ENCODE measurements at places on chromosomes 12 and 14.

- no peak for DNase-seq
Measured at GRCh38 chr12:132264086-132265010, 65.0 kb downstream of the GALNT9 start.

DNA sequence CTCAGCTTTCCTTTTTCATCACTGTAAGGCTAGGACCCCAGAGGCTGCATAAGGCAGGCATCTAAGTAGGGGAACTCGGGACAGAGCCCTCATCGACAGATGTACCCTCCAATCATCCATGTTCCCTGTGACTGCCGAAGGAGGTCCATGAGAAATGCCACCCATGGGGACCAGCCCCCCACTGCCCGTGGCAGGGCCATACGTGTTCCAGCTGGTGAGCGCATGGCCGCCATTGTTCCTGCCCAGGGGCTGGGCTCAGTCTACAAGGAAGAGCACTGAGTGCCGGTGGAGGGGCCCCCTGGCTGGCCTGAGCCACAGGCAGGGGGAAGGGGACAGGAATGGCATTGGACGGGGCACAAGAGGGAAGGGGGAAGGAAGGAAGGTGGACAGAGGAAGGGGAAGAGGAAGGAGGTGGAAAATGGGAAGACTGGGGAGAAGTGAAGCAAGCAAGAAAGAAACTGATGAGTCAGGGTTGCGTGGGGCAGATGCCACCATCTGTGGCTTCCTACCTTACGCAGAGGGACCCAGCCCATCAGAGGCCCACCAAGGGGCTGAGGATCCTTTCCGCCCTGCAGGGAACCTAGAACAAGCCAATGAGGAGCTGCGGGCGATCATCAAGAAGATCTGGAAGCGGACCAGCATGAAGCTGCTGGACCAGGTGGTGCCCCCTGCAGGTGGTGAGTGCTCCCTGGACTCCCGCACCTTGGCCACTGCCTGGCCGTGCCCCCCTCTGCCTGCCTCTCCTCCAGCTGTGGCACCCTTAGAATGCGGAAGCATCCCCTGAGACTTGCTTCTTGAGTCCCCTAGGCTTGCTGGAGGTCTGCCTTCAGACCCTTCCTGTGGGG lies 120.6 kb upstream of the FKBP4 start:
- no peak for DNase-seq

DNA sequence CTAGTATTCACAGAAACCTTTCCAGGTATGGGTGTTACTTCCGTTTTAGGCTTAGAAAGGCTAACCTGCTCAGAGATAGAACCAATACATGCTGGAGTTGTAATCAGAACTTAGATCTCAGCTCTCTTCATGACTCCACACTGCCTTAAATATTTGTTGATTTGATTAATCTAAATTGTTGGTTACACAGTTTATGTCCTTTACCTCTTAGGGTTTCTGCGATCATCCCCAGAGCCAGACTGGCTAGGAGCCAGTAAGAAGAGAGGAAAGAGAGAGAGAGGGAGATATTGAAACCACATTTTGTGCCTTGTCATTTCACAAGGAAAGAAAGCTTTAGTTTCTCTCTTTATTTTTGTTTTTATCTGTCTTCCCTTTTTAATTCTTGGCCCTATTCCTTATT lies 16.8 kb upstream of the MGP start:
- DNase-seq: no peak

- peak; percentile 30 for DNase-seq
Measured at GRCh38 chr12:105369014-105369413, 38.5 kb downstream of the C12orf75 start.

DNA sequence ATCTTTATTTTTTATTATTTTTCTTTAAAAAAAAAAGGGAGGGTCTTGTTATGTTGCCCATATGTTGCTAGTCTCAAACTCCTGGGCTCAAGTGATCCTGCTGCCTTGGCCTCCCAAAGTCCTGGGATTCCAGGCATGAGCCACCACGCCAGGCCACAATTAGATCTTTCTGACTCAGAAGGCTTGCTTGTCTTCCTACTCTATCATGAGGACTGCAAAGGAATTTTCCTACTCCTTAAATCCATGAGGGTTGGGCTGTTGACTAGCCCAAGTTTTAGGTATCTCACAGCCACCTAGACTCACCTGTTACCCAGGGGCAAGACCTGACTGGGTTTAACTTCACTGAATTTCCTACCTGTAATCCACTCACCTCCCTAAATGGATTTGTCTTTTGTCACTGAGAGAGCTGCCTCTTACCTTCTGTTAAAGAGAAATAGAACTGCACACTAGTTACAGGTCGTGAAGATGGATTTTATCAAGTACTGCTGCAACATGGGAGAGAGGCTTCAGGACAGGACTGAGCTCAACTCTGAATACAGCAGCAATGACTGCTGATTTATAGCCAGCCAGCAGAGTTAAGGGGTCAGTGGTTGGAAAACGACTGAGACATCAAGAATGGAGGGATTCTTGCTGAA lies 72.3 kb downstream of the B4GALNT3 start:
- DNase-seq: no peak

DNA sequence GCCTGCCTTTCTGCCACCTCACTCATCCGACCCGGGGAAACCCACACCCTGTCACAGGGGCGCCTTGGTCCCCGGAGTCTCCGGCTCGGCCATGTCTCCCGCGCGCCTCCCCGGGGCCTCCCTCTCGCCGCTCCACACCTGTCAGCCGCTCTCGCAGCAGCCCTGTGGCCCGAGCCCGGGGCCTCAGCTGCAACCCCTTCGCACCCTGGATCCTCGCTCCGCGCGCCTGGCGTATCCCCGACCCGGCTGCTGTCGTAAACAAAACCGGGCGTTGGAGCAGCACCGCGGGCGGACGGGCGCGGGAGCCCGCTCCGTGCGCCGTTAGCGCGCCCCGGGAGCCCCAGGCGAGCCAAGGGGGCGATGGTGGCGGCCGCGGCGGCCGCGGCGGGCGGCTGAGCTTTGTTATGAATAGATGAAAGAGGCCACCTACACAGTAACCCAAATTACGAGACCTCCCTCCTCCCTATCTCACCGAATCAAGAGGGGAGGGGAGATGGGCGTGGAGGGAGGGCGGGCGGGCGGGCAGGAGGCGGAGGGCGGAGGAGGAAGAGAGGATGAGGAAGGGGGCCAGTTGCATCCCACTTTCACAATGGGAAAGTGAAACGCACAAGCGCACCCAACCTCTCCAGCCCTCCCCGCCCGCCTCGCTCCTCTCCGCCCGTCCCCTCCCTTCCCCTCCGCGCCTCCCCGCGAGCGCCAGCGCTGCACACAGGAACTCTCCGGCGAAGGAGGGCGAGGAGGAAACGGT lies at the start of gene PLXNC1:
PLXNC1 (plus strand) TSS at position 587 of the 748 bp plus-strand sequence. CDS start 395 bp downstream, outside the sequence.
- peak; percentile 85 for DNase-seq

DNA sequence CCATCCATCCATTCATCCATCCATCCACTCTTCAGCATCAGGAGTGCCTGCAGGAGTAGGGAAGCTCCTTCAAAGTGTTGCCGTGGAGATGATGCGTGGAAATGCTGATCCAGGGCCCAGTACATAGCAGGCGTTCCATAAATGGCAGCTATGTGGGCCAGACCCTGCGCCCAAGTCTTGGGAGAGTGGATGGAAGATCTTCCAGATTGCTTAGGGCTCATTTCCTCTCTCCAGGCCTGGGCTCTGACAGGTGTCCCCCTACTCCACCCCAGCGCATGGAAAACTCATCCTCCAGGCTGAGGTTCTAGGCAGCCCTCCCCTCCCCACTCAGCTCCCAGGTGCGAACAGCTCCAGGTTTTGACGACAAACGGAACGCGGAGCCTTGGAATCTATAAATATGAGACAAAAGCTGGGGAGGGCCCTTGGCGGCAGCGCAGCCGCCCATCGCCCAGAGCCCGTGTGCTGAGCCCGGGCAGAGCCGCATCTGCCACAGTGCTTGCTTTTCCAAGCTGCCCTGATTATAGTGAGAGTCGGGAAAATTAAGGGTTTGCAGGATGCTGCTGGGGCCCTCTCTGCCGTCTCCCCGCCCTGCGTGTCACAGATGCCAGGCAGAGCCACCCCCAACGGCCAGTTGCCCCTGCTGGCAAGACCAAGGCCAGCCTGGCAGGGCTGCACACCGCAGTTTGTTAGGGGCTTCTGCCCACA lies 1.6 kb downstream of the BEGAIN start:
- no peak for DNase-seq

- no peak for DNase-seq
Measured at GRCh38 chr12:52542157-52542556, 10.8 kb downstream of the KRT71 start.

DNA sequence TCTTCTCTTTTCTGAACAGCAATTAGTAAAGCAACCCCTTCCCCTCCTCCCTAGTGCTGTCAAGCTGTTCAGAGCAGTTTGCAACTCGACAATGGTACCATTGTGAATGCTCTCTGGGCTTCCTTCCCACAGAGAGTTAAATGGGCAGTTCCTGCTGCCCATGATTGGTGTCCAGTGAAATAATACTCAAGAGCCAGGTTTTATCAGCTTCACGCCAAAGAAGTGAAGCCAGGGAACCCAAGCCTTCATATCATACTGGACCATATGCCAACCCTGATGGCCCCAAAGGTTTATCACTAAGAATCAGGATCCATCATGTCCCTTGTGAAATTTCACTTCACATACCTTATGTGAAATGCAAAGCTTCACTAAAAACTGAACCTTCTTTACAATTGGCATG lies 24.7 kb downstream of the INSM2 start:
- DNase-seq: no peak
